ENCODE measurements at places on chromosomes 6 and 20.

- no peak for DNase-seq
Observed at GRCh38 chr6:87755708-87756671, 54.0 kb upstream of the AKIRIN2 start.

DNA sequence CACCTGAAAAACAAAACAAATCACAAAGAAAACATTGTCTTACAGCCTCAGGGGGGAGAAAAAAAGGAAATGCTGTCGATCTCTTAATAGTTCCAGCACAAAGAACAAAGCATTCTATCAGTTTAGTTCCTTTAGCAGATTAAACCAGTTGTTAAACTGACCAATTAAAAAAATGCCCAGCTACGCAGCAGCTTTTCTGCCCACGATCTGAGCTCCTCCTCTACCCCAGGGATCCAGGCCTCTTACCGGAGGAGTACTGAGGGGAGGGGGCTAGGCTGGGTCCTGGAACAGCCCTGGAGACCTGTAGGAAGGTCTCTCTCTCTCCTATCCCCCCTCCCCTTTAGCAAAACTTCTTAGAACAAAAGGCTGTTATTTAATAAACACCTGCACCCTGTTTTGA lies 13.4 kb downstream of the PTK7 start:
- no peak for DNase-seq

DNA sequence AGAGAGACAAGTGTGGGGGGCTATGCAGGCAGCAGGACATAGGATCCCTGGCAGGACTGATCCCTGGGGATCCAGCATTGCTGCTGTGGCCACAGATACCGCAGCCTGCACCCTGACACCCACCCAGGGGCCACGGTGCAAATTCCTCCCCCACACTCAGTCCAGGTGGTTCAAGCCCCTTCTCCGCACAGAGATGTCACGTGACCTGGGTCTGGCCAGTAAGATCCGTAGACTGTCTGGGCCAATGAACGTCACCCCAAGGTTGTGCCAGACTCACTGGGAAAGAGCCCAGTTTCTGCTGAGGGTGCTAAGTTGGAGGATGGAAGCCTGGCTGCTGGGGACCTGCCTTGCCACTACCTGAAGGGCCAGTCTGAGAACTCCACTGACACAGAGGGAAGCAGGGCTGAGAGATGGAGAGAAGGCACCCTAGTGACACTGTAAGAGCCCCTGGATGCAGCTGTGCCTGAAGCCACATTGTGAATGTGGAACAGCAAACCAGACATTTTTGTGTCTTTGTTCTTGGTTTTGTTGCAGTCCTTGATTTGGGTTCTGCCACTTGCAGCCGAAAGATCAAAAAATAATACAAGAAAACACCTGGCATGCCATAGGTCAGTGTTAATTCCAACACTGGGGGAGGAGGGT lies 228.6 kb downstream of the PREX1 start:
- no peak for DNase-seq

DNA sequence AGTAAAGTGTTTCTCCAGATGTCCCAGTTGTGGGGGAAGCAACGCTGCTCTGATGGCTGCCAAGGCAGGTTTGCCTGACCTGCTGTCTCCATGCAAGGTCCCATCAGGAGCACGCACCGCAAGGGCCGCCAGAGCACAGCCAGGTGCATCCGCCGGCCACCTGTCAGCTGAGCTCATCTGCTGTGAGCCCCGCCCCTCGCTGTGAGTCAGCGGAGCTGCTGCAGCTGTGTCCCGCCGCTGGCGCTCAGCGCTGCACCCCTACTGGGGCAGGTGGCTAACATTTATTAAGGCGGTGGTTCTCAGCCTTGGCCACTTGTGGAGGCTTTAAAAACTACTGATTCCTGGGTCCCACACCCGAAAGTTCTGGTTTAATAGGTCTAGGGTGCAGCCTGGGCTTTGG lies 225.7 kb downstream of the UST start:
- DNase-seq = no peak

GRCh38 chr20:19924255-19924654 lies 92.9 kb upstream of the NAA20 start:
- no peak for DNase-seq

DNA sequence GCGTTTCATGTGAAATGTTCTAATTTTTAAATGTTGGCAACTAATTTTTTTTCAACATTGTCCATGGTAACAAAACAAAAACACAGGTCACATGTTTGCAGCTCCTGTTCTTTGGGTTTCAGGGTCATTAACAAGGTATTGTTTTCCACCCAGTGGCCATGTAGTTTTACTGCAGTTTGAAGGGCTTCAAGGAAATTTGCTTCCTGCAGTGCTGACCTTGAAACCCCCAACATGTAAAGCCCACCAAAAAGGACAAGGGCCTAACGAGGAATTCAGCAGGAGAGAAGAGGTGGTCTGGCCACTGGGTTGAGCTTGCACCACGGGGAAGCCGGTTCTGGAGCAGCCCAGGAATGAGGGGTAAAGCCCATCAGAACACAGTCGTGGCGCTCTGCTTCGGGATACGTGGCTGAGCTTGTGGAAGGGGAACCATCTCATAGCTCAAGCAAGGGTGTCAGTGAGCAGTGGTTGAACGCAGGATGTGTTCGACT lies 13.9 kb upstream of the KLHL31 start:
- DNase-seq = no peak

- no peak for DNase-seq
Observed at GRCh38 chr6:129351807-129352206, 358.2 kb downstream of the ARHGAP18 start.

DNA sequence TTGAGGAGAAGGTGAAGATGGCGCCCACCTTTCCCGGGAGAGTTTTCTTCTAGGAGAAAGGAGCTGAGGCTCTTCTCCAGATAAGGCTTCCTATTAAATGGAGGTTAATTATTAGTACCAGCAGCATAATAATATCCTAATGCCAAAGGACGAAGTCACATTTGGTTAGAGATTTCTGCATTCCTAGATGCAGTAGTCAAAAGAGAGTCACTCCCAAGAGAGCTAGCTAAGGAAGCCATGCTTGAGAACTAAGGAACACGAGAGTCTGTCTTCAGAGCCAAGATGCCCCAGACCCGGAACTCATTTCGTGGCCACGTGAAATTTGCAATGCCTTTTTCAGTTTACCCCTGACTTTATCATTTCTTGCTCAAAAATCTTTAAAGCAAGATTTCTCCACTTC lies 132.7 kb downstream of the TSHZ2 start:
- no peak for DNase-seq

GRCh38 chr20:2838847-2839671 lies 1.4 kb downstream of the PCED1A start:
- no peak for DNase-seq

GRCh38 chr20:10920396-10920795 lies 246.6 kb upstream of the JAG1 start:
- no peak for DNase-seq

- DNase-seq = no peak
Observed at GRCh38 chr6:118908441-118908840, 14.5 kb downstream of the ASF1A start.

DNA sequence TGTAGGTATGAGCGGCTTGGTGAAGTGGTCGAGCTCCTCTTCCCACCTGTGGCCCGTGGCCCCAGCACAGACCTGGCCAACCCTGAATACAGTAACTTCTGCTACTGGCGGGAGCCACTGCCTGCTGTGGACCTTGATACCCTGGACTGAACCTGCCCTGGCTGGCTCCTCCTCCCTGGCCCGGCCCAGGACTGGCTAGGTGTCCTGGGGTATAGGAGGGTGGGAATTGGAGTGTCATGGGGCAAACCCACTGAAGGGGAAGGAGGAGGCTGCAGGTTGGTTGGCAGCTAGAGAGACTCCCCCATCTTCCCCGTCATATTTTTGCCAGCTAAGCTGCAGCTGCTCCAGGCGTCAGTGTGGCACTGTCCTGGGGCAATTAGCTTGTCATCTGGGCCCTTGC lies 7.9 kb downstream of the EMILIN3 start:
- no peak for DNase-seq

- no peak for DNase-seq
Observed at GRCh38 chr20:45070932-45071632, 29.8 kb downstream of the KCNS1 start.

DNA sequence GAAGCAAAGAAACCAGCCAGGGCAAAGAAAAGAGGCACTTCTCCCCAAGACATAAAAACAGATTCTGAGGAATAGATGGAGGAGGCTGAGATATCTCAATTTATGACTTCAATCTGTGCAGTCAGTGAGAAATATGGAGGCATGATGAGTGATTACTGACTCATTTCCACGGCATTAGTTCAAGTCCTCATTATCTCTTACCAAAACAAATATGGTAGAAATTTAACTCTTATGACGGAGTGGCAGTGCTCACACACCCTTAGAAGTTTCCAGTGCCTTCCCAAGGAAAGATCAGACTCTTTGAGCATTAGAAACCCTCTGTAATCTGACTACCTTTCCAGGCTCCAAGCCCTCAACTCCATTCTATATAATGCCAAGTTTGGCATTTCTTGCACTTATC lies 364.1 kb downstream of the ARHGAP18 start:
- DNase-seq = peak; percentile 66

All from HS-27A (cell line).